Foreskin melanocyte (primary cell): ENCODE measurements at places on chromosomes 7 and 10.

DNA sequence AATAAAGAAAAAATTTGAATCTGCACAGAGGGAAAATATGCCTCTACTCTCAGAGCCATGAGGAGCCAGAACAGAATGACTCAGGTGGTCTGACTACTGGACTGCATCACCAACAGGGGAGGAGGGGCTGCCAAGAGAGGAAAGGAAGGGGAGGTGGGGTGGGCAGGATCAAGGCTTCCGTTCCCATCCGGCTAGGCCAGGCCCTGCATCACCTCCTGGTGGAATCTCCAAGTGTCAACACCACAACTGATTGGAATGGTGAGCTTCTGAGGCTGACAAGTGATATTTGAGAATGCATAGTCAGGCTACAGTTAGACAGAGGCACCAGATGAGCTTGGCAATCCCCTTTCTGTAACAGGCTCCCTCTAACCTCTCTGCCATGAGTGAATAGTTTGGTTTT, 10.4 kb upstream of the GPR26 start:
- no peak for DNase-seq

- no peak for DNase-seq
These were observed 15.8 kb upstream of the DOCK1 start for GRCh38 chr10:126889421-126889820.

DNA sequence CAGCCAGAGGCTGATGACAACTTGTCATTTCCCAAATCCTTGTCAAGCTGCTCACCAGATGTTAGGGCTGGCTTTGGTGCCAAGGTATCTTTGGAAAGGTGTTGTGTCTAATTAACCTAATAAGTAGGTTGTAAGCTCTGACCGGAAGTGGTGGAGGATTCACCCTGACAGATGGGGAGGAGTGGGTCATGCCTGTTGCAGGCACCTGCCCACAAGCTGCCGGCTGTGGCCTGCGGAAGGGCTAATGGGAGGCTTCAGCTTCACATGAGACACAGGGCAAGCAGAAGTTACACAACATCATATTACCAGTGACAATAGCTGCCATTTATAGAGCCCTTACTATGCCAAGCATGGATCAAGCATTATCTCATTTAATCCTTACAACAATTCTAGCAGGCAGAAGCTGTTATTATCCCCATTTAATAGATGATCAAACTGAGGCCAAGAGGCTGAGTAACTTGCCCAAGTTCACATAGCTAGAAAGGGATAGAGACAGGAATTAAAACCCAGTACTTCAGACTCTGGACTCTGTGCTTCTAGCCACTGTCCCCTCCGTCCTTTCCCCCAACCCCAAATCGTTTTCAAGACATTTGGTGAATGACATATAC, 63.1 kb upstream of the DUSP5 start:
- DNase-seq: no peak

DNA sequence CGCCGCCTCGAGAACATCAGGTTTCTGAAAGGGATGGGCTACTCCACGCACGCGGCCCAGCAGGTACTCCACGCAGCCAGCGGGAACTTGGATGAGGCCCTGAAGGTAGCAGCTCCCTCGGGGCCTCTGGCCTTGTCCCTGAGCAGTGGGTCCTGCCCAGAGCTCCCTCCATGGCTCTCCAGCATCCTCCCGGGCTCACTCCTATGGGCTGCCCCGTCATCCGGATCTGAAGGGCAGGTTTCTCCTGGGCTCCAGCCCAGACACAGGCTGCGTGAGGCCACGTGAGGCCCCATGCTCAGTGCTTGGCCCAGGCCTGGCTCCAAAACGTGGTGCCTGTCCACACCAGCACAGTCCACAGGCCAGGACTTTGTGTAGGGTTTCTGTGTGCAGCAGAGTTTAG, 32.5 kb downstream of the NUB1 start:
- no peak for DNase-seq

GRCh38 chr7:131164025-131164925, 163.4 kb upstream of the MKLN1 start:
- DNase-seq: peak; percentile 87

- no peak for DNase-seq
These were observed 1.3 kb upstream of the HMX3 start for GRCh38 chr10:123134343-123134914.

- no peak for DNase-seq
These were observed 164.0 kb downstream of the SLC25A13 start for GRCh38 chr7:96157856-96158255.

- peak; percentile 60 for DNase-seq
These were observed 45.1 kb upstream of the SGCE start for GRCh38 chr7:94700926-94701554.

- no peak for DNase-seq
These were observed 41.0 kb upstream of the TMEM248 start for GRCh38 chr7:66880053-66880452.

DNA sequence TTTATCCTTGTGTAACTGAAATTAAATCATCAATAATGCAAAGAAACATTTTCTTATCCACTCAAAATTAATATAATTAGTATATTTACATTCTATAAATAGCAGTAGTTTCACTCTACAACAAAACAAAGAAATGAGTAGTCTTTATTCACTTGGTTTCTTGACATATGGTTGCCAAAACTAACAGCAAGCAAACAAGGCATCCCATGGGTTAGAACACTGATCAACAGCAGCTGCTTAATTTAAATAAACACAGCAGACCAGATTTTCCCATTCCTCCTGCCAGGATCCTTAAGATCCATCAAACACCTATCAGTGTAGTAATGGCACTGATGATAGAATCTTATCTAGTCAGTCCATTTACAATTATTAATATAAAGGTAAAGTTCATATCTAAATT, 22.1 kb downstream of the NCAPG2 start:
- DNase-seq: no peak

- DNase-seq: peak; percentile 65
These were observed 1.1 kb upstream of the VIM start for GRCh38 chr10:17226891-17227303.

- no peak for DNase-seq
These were observed 49.1 kb downstream of the AOC1 start for GRCh38 chr7:150901160-150902035.

- DNase-seq: no peak
These were observed 441.2 kb downstream of the PLXDC2 start for GRCh38 chr10:20257422-20257821.

DNA sequence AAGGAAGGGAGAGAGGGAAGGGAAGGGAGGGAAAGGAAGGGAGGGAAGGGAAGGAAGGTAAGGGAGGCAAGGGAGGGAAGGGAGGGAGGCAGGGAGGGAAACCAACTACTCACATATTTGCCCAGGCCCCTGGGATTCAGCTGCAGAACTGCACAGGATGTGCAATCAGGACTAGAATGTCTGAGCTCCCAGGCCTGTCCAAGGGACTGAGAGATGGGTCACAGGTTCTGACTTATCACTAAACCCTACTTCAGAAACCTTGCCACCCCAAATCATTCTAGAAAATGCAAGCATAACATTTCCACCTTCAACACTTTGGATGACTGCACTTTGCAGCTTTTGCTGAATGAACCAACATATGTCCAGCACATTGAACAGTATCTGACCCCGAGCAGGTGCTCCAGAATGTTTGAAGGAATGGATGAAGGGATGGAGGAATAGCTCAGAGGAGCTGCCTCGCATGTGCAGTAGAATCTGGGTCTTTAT, 245.3 kb downstream of the KCNMA1 start:
- DNase-seq: peak; percentile 30

GRCh38 chr7:131020759-131021261, 286.8 kb upstream of the KLF14 start:
- DNase-seq: no peak

- no peak for DNase-seq
These were observed 23.8 kb downstream of the KNDC1 start for GRCh38 chr10:133183646-133184378.

DNA sequence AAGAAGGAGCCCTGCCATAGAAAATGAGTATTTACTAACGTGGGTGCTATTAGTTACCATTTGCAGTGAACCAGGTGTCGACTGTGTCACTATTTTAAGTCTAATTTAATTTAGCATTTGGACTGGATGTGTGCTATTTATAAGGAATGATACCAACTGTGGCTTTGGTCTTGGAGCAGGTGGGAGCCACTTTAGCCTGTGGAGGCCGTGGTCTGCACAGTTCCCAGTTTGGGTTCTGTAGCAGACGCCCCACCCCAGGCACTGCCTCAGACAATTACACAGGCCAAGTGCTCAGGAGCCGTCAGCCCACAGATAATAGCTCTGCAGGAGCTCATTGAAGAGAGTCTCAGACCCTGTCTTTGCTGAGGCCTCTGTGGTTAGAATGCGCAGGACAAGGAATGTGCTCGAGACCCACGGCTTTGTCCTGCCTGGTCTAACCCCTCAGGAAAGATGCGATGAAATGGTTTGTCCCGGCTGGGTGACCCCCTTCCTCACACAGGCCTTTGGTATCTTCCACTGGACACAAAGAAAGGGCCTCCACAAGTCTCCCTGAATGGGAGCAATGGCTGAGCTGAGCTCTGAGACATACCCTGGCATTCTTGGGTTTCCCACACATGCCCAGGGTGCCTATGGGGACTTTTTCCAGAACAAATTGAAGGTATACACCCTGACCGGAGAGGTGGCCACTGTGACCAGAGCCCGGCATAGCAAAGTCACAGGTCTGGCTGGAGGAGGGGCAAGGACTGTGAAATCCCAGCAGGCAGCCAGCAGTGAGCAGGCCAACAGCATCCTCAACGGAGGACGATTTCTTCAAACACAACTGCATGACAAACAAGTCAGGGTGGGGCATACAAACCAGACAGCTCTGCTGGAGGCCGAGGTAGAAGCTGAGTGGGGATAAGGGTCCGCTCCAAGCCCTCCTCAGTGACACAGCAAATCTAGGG, 251.2 kb downstream of the ARHGAP12 start:
- no peak for DNase-seq

DNA sequence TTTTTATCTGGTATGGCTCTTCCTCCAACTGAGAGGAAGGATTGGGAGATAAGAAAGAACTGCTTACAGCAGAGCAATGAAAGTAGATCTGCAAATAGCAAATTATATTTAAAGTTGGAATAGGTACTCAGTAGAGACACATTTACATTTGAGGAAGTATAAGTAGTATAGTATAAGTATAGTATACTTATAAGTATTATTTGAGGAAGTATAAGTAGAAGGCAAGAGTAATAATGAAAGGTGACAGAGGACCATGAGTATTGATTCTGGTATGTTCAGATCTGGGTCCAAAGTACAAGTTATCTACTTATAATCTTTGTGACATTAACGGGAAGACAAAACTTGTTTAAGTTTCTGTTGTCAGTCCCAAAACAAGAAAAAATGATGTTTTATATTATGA, 527.6 kb upstream of the SORCS1 start:
- DNase-seq: no peak

DNA sequence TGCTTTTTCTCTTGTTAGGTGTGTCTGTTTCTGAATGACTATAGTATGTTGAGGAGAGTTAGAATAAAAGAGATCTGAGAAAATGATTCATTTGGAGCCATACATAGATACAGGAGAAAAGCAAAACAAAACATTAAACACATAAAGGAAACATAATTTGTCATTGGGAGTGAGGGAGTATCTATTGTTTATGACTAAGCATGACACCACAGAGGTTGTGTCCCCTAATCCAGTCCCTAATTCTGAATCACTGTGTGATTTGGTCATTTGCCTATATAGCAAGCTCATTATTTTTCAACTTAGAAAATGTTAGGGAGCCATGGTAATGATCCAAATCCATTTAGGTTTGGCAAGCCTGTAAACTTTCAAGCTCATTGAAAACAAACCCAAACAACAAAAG, 132.3 kb upstream of the BMPER start:
- no peak for DNase-seq

- no peak for DNase-seq
These were observed 56.6 kb upstream of the PTN start for GRCh38 chr7:137399827-137400823.

- DNase-seq: no peak
These were observed at the start of gene AQP1 for GRCh38 chr7:30911561-30911969. Gene AQP1, plus strand, starts transcription at chr7:30911853. Its CDS starts 57 bp downstream, at chr7:30911910.

DNA sequence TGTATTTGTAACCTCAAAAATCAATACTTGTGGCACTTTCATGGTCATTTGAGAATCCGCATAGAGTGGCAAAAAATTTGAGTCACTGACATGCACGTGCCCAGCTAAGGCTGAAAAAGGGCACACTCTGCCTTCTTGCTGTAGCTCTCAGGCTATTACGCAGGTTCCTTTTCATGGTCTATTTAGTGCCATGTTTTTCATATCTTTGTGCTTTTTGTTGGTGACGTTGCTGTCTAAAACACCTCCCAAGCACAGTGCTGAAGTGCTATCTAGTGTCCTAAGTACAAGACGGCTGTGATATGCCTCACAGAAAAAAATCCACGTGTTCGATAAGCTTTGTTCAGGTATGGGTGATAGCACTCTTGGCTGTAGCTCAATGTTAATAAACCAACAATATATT, 50.9 kb downstream of the CREB3L2 start:
- no peak for DNase-seq

GRCh38 chr10:75100764-75101291, 10.6 kb upstream of the SAMD8 start:
- no peak for DNase-seq

DNA sequence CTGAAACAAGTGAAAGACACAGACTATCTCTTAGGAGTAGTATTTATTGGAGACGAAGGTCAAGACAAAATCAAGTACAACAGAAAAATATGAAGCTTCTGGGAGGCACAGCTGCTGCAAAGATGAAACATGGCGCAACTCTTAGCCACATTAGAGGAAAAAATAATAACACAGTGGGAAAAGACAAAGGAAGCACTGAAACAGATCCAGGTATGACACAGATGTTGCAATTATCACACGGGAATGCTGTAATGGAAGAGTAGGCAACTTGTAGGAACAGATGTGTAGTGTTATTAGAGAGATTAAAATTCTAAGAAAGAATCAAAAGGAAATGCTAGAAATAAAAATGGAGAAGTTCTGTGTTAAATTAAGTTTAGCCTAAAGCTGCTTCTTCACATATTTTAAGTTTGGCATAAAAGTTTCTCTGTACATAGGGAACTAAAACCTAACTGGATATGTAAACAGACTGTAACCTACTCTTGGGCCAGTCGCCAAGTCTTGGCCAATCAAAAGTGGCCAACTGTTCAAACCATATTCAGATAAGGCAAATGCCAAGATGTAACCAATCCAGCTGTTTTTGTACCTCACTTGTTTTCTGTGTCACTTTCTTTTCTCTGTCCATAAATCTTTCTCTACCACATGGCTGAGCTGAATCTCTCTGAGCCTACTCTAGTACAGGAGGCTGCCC, 1132.0 kb upstream of the LRRTM3 start:
- DNase-seq: no peak

GRCh38 chr10:124745252-124745651, 1.1 kb upstream of the FAM53B start:
- DNase-seq: no peak

GRCh38 chr10:132856869-132857524, 71.0 kb upstream of the NKX6-2 start:
- DNase-seq: no peak

DNA sequence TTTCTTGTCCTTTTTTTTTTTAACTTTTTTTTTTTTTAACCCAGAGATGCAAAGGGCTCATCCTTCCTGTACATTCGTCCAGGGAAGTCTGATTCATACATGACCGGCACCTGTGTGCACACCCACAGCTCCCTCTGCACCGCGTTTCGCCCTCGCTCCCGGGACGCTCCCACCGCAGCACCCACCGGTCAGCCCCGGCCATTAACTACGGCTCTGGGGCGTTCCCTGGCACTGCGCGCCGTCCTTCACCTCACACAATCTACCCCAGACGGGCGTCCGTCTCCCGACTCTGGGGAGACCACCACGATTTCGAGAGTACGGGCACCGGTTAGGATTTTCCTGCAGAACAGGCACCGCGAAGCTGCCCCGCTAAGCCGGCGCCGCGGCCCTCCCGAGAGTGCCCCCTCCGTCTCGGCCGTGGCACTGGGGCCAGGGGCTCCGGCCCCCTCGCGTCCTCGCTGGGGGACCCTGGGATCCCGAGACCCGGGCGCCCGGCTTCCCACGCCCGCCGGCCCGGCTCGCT, 452 bp downstream of the ATE1 start:
- peak; percentile 35 for DNase-seq
